Adipose tissue (tissue), 3 donors: ENCODE measurements at places on chromosomes 4 and X. TPM values are rescaled to one million over a fixed set of nuclear protein-coding genes. Genes with fewer than 3 reads are reported as not detected.

NEXMIF gene
- 0.04 TPM for polyA plus RNA-seq

LRIT3 gene
- not detected for polyA plus RNA-seq

PPARGC1A gene
- polyA plus RNA-seq: 1.0 TPM

WNK3 gene
- polyA plus RNA-seq: 0.24 TPM

GPM6B gene
- polyA plus RNA-seq: 2.8 TPM

DOK7 gene
- polyA plus RNA-seq: 2.1 TPM

GLUD2 gene
- polyA plus RNA-seq: 3.7 TPM

SSX4 gene
- not detected for polyA plus RNA-seq

NEIL3 gene
- 0.06 TPM for polyA plus RNA-seq
